ENCODE measurements at places on chromosomes 4 and X.

GRCh38 chrX:21481761-21482160, 107.5 kb downstream of the CNKSR2 start:
- DNase-seq: no peak

- DNase-seq: no peak
Measured at GRCh38 chr4:94410678-94411206, 41.0 kb upstream of the PDLIM5 start.

GRCh38 chr4:184453365-184454160, 20.8 kb downstream of the IRF2 start:
- no peak for DNase-seq

DNA sequence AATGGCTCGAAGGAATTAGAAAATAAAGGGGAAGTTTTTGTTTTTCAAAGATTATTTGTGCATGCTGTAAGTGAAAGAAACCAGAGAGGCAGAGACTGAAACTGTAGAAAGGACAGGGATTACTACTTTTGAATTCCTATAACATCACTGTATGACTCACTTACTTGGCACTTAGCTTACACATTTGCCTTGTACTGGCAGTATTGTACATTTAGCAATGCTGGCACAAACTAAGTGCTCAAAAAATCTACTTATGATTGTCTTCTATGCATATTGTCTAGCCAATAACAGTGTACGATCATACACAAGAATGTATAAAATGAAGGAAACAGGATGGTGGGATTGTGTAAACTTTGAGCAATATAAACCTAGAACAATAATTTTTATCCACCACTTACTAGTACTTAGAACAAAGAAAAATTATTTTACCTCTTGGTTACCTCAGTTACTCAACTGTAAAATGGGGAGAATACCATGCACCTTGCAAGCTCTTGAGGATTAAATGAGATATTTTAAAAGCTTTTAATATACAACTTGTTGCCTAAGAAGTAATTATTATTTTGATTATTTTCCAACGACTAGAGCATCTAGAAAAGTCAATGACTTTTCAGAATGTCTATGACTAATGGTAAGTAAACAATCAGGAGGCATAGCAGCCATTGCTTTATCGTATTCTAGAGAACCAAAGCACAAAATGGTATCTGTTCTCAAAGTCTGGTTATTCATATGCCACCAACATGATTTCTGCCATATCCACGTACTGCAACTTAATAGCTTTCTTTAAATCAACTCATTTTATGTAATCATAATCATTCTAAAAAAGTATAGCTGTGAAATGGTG, 4.7 kb downstream of the FAM120C start:
- no peak for DNase-seq

DNA sequence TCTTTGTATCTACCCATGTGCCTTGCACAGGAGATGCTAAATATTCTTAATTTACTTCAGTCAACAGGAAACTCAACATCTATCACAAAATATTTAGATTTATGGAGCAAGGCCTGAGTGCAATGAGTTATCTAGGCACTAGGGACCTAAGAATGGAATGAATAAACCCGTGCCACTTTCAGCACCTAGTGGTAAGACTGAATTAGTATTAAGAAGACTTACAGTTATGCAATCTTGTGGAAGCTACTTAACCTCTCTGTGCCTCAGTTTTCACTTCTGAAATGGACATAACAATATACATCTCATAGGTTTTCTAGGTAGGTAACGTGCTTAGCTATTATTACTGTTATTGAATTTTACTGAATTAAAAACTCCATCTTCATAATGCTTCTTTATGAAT, 144.6 kb upstream of the MAP3K15 start:
- no peak for DNase-seq

- DNase-seq: no peak
Measured at GRCh38 chr4:172708184-172708583, 460.4 kb upstream of the GALNT7 start.

GRCh38 chrX:110180928-110181310, 137.0 kb downstream of the AMMECR1 start:
- DNase-seq: no peak

DNA sequence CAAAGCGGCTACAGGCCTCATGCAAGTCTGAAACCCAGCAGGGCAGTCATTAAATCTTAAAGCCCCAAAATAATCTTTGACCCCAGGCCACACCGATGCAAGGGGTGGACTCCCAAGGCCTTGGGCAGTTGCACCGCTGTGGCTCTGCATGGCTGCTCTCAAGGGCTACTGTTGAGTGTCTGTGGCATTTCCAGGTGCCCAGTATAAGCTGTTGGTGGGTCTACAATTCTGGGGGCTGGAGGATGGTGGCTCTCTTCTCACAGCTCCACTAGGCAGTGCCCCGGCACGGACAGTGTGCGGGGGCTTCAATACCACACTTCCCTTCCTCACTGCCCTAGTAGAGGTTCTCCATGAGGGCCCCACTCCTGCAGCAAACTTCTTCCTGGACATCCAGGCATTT, 60.1 kb downstream of the NWD2 start:
- DNase-seq: no peak

DNA sequence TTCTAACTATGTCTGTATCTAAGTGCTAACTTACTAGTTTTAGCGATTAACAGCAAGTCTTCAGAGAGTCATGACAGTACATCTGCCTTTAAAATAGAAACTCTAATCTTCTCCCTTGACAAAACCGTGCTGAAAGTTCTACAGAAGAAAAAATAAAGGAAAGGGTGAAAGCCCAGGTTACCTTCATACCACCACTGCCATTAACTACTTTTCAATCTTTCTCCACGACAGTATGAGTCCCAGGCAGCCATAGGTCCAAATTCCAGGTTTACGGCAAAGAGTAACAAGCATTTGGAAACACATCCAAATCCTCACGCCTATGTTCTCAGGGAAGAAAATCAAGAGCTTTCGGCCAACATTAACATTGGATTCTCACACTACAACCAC, 12.4 kb upstream of the ZCCHC13 start:
- no peak for DNase-seq

DNA sequence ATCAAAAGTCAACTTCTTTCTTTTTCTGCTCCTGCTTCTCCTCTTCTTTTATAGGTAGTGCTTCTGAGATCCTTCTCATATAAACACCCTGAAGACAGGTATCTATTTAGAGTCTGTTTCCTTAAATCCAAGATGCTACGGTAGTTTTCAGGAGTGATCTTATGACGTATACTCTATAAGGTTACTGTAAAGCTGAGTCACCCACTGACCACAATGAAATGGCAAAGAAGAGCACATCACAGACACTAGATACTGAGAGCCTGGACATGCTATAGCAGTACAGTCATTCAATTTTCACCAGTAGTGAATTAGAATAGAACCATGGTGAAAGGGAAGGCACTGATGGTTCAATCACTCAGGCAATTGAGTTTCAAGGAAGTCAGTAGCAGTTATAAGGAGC, 412.5 kb downstream of the ADAM29 start:
- no peak for DNase-seq

GRCh38 chrX:108439961-108440696, 491 bp downstream of the COL4A5 start:
- no peak for DNase-seq

DNA sequence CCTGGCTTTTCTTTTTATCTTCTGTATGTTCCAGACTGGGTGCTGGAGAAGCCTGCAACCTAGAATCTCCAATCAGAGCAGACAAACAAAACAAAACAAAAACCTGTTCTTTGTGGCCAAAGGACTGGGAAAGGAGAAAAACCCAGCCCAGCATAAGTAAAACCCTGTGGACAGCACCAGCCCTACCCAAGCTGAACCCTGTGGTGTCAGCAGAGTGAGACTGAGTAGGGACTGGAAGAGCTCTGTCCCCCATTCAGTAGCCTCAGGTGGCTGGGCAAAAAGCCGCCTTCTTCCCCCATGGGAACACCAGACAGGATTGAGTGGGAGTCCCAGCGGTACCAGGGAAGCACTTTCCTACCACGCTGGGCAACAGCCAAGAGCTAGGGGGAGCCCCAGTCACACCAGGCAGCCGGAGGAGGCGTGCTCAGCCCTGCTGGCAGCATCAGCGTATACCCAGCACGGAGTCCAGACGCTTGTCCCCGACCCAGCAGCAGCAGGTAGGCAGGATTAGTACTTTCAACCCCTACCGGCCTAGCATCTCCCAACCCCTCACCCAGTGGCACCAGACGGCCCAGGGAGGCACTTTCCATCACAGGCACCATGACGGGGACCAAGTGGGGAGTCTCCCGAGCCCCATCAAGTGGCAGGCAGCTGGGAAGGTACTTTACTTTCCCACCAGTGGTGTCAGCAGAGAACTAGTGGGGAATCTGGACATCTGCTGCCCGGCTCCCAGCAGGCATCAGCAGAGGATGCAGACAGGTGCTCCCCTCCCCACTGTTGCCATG, 8.6 kb upstream of the JADE3 start:
- peak; percentile 72 for DNase-seq

GRCh38 chr4:142708231-142708630, 137.9 kb downstream of the INPP4B start:
- DNase-seq: peak; percentile 12

DNA sequence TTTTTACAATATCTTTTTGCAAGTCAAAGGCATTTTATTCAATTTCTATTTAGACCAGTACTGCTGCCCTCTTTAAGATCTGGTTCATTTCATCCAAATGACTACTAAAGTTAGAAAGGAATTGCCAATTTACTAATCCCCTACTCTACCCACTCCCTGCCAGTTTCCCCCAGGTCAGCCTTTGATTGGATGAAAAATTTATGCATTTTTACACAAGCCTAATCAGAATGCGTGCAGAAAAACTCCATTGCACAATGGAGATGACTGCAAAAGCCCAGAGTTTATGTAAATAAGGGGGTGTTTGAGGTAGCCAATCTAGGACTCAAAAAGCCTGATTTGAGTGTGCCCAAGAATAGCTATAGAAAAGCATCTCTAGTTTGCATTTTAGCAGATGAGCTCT, 310.6 kb downstream of the PABPC4L start:
- DNase-seq: no peak

DNA sequence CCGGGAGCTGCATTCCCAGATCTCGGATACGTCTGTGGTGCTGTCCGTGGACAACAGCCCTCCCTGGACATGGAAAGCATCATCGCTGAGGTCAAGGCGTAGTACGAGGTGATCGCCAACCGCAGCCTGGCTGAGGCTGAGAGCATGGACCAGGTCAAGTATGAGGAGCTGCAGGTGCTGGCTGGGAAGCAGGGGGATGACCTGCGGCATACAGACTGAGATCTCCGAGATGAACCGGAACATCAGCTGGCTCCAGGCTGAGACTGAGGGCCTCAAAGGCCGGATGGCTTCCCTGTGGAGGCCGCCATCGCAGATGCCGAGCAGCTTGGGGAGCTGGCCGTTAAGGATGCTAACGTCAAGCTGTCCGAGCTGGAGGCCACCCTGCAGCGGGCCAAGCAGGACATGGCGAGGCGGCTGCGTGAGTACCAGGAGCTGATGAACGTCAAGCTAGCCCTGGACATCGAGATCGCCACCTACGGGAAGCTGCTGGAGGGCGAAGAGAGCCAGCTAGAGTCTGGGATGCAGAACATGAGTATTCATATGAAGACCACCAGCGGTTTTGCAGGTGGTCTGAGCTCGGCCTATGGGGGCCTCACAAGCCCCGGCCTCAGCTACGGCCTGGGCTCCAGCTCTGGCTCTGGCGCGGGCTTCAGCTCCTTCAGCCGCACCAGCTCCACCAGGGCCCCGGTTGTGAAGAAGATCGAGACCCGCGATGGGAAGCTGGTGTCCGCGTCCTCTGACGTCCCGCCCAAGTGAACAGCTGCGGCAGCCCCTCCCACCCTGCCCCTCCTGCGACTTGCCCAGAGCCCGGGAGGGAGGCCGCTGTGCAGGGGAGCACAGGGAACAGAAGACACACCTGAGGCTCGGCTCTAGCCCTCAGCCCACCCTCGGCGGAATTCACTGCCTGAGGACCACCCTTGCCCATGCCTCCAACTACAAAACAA, 29.4 kb upstream of the GABRA3 start:
- peak; percentile 16 for DNase-seq

GRCh38 chr4:138405934-138406567, 163.9 kb upstream of the SLC7A11 start:
- DNase-seq: no peak

- no peak for DNase-seq
Measured at GRCh38 chrX:23792861-23793553, 10.0 kb downstream of the SAT1 start.
